ENCODE measurements at places on chromosomes 4 and X.
A peak's percentile ranks its signal among the peaks of the same experiment; 100 is the strongest.

DNA sequence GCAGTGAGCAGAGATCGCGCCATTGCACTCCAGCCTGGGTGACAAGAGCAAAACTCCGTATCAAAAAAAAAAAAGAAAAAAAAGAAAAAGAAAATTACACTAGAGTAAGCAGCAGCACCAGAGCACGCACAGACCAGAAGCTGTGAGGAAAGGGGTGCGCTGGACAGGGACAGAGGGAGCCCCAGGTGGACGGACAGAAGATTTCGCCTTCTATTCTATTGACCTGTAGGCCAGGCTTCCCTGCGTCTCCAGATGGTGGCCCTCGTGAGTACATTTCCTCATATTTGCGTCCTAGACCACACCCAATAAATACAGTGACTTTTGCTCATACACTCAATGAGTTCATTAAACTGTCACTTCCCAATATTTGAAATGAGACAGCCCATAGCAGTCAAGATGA, 19.1 kb downstream of the MTNR1A start:
- H3K27me3 ChIP-seq = no peaks in the 10 kb centered on the region
- H3K4me3 ChIP-seq = no peak overlapping the region

- no peak overlapping the region for H3K4me3 ChIP-seq
- peak overlapping the region; percentile 71 for H3K27ac ChIP-seq
- no peaks in the 10 kb centered on the region for H3K4me1 ChIP-seq
Observed at GRCh38 chr4:55854129-55854528, 681 bp downstream of the EXOC1 start.

GRCh38 chr4:186757696-186758355, 34.2 kb upstream of the FAT1 start:
- H3K27me3 ChIP-seq = no peaks in the 10 kb centered on the region
- ATAC-seq = no peak
- no peaks in the 10 kb centered on the region for H3K4me1 ChIP-seq
- H3K27ac ChIP-seq = no peak overlapping the region
- no peak overlapping the region for H3K4me3 ChIP-seq
- no peaks in the 10 kb centered on the region for H3K36me3 ChIP-seq

- H3K4me1 ChIP-seq = no peaks in the 10 kb centered on the region
- no peak for ATAC-seq
- H3K36me3 ChIP-seq = no peaks in the 10 kb centered on the region
- no peaks in the 10 kb centered on the region for H3K27me3 ChIP-seq
Observed at GRCh38 chrX:115260330-115260729, 26.4 kb upstream of the LRCH2 start.

- no peak overlapping the region for H3K4me3 ChIP-seq
- ATAC-seq = no peak
- no peak overlapping the region for H3K27ac ChIP-seq
- no peaks in the 10 kb centered on the region for H3K4me1 ChIP-seq
- peaks cover 12% of the 10 kb centered on the region for H3K27me3 ChIP-seq
- H3K36me3 ChIP-seq = no peaks in the 10 kb centered on the region
Observed at GRCh38 chr4:138790706-138791340, 224.8 kb upstream of the NOCT start.

GRCh38 chr4:52235552-52236201, 184.6 kb downstream of the SPATA18 start:
- H3K4me1 ChIP-seq = no peaks in the 10 kb centered on the region
- no peak overlapping the region for H3K4me3 ChIP-seq
- ATAC-seq = no peak
- no peak overlapping the region for H3K27ac ChIP-seq
- no peaks in the 10 kb centered on the region for H3K36me3 ChIP-seq

- H3K4me1 ChIP-seq = peaks cover 6% of the 10 kb centered on the region
- H3K27ac ChIP-seq = no peak overlapping the region
- H3K4me3 ChIP-seq = no peak overlapping the region
- no peaks in the 10 kb centered on the region for H3K36me3 ChIP-seq
Observed at GRCh38 chr4:164768516-164768915, 14.6 kb downstream of the SMIM31 start.

- ATAC-seq = no peak
- H3K4me3 ChIP-seq = no peak overlapping the region
- H3K36me3 ChIP-seq = peaks cover 66% of the 10 kb centered on the region
- no peak overlapping the region for H3K27ac ChIP-seq
- H3K4me1 ChIP-seq = no peaks in the 10 kb centered on the region
Observed at GRCh38 chr4:145785391-145786008, 105.6 kb downstream of the C4orf51 start.

- H3K27me3 ChIP-seq = peaks cover 25% of the 10 kb centered on the region
- ATAC-seq = no peak
- no peak overlapping the region for H3K27ac ChIP-seq
- H3K4me3 ChIP-seq = no peak overlapping the region
Observed at GRCh38 chr4:1540601-1541375, 134.5 kb upstream of the NKX1-1 start.

DNA sequence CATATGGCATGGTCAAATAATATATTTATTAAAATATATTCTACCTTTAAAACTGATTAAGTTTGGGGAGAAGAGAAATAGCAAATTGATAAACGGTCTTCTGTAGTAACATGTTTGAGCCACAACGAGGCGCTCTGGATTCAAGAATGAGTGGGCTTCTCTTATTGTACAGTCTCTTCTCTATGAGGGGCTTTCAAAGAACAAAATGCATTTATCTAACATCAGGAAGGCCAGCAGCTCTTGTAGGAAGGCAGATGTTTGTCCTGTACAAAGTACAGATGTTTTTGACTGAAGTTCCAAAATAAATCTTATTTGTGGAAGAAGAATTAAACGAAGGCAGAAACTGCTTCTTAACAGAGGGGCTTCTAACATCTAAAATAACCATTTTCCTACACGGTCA, 153.6 kb downstream of the RASL11B start:
- H3K36me3 ChIP-seq = peaks cover 22% of the 10 kb centered on the region
- no peaks in the 10 kb centered on the region for H3K27me3 ChIP-seq
- no peak overlapping the region for H3K4me3 ChIP-seq

- H3K4me3 ChIP-seq = no peak overlapping the region
- ATAC-seq = no peak
- H3K4me1 ChIP-seq = peaks cover 11% of the 10 kb centered on the region
- no peaks in the 10 kb centered on the region for H3K36me3 ChIP-seq
- peaks cover 23% of the 10 kb centered on the region for H3K27me3 ChIP-seq
Observed at GRCh38 chrX:100648458-100649417, 4.7 kb downstream of the SRPX2 start.

Measured in stimulated activated memory B cell treated with anti-CD40 and anti-IgM and Interleukin-4, amounts not matched to agents 10 μg/mL and 1 μg/mL and 100 μg/mL, for 72 hours (primary cell).